ENCODE measurements at places on chromosomes 2 and 18.

GRCh38 chr2:42925742-42926433, 133.5 kb upstream of the HAAO start:
- DNase-seq = no peak

- no peak for DNase-seq
These were observed 22.7 kb upstream of the MYO1B start for GRCh38 chr2:191222507-191222906.

GRCh38 chr2:84449711-84450110, 9.4 kb downstream of the SUCLG1 start:
- DNase-seq = no peak

DNA sequence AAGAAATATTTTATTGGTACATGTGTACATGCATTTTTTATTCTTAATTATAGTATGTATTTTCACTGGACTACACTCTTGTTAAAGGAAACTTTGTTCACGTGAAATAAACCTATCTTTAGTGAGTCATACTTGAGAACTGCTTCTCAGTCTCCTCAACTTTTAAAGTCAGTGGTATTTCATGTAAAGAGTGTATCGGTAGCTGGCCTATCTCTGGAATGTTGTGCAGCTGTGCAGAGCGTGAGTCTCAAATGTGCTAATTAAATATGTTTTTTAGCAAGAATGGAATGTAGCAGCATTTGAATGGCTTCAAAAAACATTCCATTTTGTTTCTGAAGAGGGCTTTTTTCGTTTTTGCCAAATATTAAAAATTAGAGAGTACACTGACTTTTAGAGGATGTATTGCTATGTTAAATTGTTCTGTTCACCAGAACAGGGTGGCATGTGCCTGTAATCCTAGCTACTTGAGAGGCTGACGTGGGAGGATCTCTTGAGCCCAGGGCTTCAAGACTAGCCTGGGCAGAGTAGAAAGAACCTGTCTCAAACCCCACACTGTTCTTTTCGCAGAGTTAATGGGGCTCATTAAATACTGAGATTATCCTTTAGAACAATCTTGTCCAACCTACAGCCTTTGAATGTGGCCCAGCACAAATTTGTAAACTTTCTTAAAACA, 14.3 kb downstream of the SPTBN1 start:
- DNase-seq = no peak

DNA sequence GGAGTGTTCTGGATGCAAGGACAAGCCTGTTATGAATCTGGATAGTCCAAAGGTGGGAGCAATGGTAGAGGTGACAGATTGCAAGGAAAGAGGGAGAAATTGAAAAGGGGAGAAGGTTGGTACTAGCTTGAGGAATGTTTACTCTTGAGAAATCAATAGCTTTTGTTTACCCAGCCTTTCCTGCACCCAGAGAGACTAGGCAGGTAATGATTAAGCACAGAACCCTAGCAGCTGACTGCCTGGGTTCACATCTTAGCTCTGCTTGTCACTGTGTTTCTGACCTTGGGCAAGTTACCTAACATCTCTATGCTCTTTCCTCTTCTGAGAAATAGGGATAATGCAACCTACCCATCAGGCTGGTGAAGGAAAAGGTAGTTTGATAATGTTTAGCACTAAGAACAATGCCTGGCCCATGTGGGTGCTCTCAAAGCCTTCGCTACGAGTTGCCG, 178.6 kb downstream of the MGAT5 start:
- DNase-seq = no peak

GRCh38 chr2:62736899-62737559, 31.5 kb downstream of the EHBP1 start:
- DNase-seq = no peak

DNA sequence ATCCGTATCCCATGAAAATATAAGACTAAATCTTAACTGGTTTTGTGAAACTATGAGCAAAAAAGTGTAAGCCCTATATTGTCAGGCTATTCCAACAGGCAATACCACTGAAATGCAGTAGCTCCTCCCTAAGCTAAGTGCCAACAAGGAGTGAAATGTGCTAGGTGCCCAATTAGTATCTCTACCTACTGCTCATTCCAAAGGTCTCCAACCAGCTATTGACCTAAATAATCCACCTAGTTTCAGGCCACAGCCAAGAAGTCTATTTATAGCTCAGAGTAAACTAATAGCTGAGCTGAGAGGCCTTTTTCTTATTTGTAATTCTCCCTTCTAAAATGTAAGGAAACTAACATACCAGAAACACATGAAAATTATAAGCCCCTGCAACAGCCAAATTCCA, 482.2 kb downstream of the DCC start:
- no peak for DNase-seq

DNA sequence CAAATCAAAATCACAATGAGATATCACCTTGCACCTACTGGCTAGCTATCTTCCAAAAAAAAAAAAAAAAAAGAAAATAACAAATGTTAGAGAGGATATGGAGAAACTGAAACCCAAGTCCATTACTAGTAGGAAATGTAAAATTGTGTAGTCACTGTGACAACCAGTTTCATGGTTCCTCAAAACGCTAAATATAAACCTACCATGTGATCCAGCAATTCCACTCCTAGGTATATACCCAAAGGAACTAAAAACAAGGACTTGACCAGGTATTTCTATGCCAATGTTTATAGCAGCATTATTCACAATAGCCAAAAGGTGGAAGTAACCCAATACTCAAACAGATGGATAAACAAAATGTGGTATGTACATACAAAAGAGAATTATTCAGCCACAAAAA, 11.7 kb upstream of the SCRN3 start:
- DNase-seq = no peak

- DNase-seq = no peak
These were observed 474.5 kb upstream of the SYT4 start for GRCh38 chr18:43751835-43752234.

DNA sequence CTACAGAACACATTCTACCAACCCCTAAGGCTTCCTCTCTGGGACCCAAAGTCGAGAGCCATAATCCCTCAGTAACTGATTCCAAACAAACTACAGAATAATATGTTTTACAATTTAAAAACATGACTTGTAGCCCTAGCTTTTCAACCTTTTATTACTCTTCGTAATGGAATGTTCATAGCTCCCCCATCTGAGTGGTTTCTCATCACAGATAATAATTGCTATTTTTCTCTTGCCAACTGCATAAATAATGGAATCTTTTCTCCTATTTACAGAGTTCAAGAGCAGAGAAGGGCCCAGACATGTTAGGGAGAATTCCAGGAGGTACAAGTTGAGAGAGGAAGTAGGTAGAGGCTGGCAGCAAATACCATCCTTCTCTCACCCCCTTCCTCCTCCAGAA, 59.9 kb upstream of the CERS6 start:
- no peak for DNase-seq

DNA sequence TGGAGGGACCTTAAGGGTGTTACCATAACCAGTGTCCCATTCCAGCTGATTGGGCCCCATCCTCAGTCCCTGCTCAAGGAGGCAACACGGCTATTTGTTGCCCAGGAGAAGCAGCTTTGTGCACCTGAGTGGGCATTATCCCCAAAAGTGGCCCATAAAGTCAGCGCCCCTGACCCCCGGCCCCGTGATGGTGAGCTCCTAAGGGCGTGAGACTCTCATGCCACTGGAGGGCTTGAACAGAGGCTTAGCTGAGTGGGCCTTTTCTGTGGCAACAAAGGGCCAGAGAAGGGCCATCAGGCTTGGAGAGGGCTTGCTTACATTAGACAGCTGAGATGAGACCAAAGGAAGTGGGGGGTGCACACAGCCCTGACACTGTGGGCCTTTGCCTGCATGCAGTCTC, 99.2 kb upstream of the RAB6C start:
- no peak for DNase-seq

GRCh38 chr18:73645160-73645715, 502.4 kb downstream of the FBXO15 start:
- DNase-seq = no peak

GRCh38 chr2:3738454-3738853, 35.1 kb downstream of the DCDC2C start:
- DNase-seq = no peak

DNA sequence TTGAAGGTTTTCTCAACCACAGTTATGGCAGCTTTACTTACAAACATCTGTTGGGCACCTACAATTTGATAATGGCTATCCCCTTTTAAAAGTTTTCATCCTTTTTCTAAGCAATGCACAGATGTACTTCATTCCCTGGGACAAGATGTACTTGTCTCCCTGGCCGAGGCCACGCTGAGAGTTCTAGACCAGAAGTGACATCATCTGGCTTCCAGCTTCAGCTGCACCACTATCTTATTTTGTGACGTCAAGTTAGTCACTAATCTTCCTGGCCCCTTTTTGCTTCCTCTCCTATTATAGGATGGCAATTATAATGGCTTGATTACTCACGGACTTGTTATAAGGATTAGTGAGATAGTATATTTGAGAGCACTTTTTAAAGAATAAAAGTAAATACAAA, 386.4 kb downstream of the BCL11A start:
- DNase-seq = no peak

- no peak for DNase-seq
These were observed 48.7 kb upstream of the LRATD1 start for GRCh38 chr2:14583802-14584201.

GRCh38 chr18:2901423-2901985, 54.7 kb downstream of the EMILIN2 start:
- no peak for DNase-seq

Measured in T-helper 1 cell (primary cell).